ENCODE measurements at places on chromosomes 4 and X.
A peak's percentile ranks its signal among the peaks of the same experiment; 100 is the strongest.

DNA sequence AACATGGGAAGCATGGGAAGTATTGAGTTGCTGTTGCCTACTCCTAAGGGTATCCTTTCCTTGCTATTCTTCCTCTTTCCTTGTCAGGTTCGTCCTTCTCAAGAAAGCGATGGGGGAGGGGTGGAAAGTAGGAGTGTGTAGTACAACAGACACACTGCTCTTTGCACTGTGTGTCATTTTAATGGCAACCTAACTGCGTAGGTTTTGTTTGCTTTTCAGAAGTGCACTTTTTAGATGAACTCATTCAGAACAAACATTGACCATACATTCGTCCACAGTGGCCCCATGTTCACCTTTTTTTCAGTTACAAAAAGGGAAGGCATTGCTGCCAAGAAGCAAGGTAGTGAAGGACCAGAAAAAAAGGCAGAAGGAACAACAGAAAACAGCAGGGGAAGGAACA lies 10.2 kb upstream of the YIPF6 start:
- DNase-seq, result no peak

GRCh38 chr4:150569384-150569987 lies 12.5 kb upstream of the MAB21L2 start:
- DNase-seq, result no peak

DNA sequence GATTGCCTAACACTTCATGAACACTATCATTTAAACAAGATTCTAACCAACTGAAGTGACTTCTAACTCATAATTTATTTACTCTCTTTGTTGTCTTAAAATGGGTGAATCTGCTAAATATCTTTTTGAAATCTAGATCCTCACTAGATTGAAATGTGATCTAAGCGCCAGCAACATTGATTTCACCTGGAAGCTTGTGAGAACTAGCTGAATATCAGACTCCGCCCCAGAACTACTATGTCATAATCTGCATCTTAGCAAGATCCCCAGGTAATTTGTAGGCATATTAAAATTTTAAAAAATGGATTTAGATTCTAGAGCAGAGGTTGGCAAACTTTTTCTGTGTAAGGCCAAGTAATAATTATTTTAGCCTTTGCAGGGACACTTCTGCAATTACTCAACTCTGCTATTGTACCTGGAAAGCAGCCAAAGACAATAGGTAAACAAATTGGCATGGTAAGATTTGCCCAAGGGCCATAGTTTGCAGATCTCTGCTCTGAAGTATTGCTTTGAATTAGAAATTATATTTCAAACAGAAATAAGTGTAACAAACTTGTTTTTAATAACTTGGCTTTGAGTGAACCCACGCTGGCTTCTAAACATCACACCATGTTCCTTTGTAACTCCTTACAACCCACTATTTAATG lies 121.5 kb downstream of the REELD1 start:
- no peak for DNase-seq

GRCh38 chr4:25839687-25840086 lies 23.1 kb downstream of the SEL1L3 start:
- no peak for DNase-seq

GRCh38 chrX:35919536-35920309 lies at the start of gene CFAP47:
Gene CFAP47 (plus strand): TSS chrX:35919734. CDS start chrX:35919800, 66 bp downstream.
- DNase-seq, result peak; percentile 11

GRCh38 chr4:152935143-152935542 lies 980 bp upstream of the FHDC1 start:
- peak; percentile 7 for DNase-seq

GRCh38 chr4:80072744-80073472 lies at the start of gene ANTXR2:
Gene ANTXR2 (minus strand): TSS chr4:80073229. CDS start chr4:80072560, 669 bp downstream.
- peak; percentile 96 for DNase-seq

GRCh38 chrX:55107911-55108310 lies 19.1 kb downstream of the PAGE2 start:
- DNase-seq, result no peak

- no peak for DNase-seq
These were observed 9.2 kb upstream of the BMP3 start for GRCh38 chr4:81021142-81021944.

GRCh38 chrX:9687899-9688298 lies 77.7 kb downstream of the GPR143 start:
- no peak for DNase-seq

- DNase-seq, result no peak
These were observed 34.5 kb downstream of the LINC00632 start for GRCh38 chrX:140744085-140744484.
